Ovary (tissue), 10 donors: ENCODE measurements at places on chromosomes 2 and 18. TPM values are rescaled to one million over a fixed set of nuclear protein-coding genes. Genes with fewer than 3 reads are reported as not detected.

- no peak overlapping the region for H3K4me3 ChIP-seq
- no peaks in the 10 kb centered on the region for H3K4me1 ChIP-seq
- no peaks in the 10 kb centered on the region for H3K27me3 ChIP-seq
- H3K36me3 ChIP-seq: no peaks in the 10 kb centered on the region
- DNase-seq: no peak
- no peak overlapping the region for H3K27ac ChIP-seq
Measured at GRCh38 chr18:62165583-62165982, 21.3 kb downstream of the PIGN start.

- peaks cover 7% of the 10 kb centered on the region for H3K4me1 ChIP-seq
- H3K27ac ChIP-seq: no peak overlapping the region
- no peak for DNase-seq
- no peaks in the 10 kb centered on the region for H3K27me3 ChIP-seq
Measured at GRCh38 chr2:63737081-63737751, 104.5 kb upstream of the UGP2 start.

DNA sequence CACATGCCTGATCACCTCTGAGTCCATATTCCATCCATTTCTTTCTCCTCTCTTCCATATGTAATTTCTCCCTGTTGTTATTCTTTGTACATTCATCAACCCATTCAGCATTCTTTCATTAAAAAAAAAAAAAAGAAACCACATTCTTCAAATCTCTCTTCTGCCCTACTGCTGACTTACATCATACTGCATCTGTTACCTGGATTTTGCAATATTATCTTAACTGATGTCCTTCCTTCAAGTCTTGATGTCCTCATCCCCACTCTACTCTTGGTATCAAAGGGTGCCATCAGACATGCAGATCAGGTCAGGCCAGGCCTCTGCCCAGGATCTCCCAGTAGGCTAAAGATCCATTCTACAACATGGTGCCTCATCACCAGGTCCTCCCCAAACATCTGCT lies 90.6 kb downstream of the SGPP2 start:
- no peak overlapping the region for H3K27ac ChIP-seq
- no peak for DNase-seq
- no peaks in the 10 kb centered on the region for H3K36me3 ChIP-seq
- no peaks in the 10 kb centered on the region for H3K27me3 ChIP-seq

- no peaks in the 10 kb centered on the region for H3K4me1 ChIP-seq
- no peaks in the 10 kb centered on the region for H3K27me3 ChIP-seq
- no peaks in the 10 kb centered on the region for H3K36me3 ChIP-seq
- H3K4me3 ChIP-seq: no peak overlapping the region
- DNase-seq: no peak
- no peak overlapping the region for H3K27ac ChIP-seq
Measured at GRCh38 chr2:217279556-217279955, 419.7 kb upstream of the TNP1 start.

DNA sequence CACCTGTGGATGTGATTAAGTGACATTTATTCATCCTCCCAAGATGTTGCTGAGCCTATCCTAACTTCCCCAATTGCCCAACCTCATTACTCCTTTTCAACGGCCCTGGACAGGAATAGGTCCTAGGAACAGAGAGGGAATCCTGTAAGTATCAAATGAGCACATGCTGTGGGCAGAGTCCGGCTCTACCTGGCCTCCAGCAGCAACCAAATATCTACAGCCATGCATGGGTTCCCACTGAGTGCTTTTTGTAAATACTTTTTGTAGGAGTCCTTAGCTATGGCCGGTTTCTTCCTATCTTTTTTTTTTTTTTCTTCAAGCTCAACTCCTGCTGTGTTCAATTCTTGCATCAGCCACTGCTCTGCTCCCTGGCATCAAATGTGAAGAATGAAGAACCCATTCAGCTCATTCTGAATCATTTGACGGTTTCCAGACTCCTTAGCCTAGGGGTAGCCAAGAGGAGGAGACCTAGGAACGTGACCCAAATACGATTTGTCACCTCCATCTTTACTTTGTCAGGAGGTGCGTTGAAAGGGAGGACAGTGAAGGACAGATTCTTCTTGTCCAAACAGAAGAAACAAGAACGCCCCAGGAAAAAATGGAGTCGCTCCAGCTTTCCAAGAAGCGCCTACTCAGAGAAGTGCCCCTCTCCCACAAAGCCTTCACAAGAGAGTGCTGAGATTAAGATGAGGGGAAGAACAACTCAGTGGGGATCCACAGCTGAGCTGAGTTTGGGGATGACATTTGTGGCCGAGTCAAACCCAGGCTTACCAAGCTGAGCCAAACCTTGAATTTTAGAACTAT lies 46.7 kb upstream of the LCLAT1 start:
- H3K4me1 ChIP-seq: peaks cover 17% of the 10 kb centered on the region
- H3K36me3 ChIP-seq: no peaks in the 10 kb centered on the region

DNA sequence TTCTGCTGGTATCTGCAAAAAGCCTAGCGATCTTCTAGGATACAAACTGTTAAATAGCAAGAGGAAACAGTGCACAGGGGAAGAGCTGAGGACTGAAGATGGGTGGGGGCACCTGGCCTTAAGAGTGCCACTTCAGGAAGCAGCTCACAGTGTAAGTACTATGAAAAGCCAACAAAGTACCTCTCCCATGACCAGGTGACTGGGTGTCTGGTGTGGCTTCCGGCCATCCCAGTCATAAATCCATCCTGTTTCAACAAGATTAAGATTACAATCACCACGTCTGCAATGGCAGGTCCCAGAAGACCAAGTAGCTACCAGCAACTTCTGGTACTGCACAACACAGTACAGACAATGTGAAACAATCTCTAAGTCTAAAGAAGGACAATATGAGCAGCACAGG lies 15.9 kb downstream of the ERFE start:
- no peak for DNase-seq
- no peaks in the 10 kb centered on the region for H3K4me1 ChIP-seq
- no peak overlapping the region for H3K27ac ChIP-seq
- H3K4me3 ChIP-seq: no peak overlapping the region
- no peaks in the 10 kb centered on the region for H3K27me3 ChIP-seq

- H3K36me3 ChIP-seq: no peaks in the 10 kb centered on the region
- no peak overlapping the region for H3K27ac ChIP-seq
- H3K27me3 ChIP-seq: no peaks in the 10 kb centered on the region
- no peak overlapping the region for H3K4me3 ChIP-seq
Measured at GRCh38 chr18:79960921-79961526, 3.4 kb upstream of the HSBP1L1 start.

GRCh38 chr2:20443276-20443920 lies 3.5 kb upstream of the RHOB start:
- H3K4me1 ChIP-seq: peaks cover 6% of the 10 kb centered on the region
- no peaks in the 10 kb centered on the region for H3K27me3 ChIP-seq
- DNase-seq: no peak
- peak overlapping the region; percentile 58 for H3K27ac ChIP-seq
- H3K36me3 ChIP-seq: no peaks in the 10 kb centered on the region

GRCh38 chr2:230868161-230868946 lies 3.6 kb downstream of the ITM2C start:
- H3K36me3 ChIP-seq: no peaks in the 10 kb centered on the region
- no peak for DNase-seq
- no peaks in the 10 kb centered on the region for H3K27me3 ChIP-seq
- no peak overlapping the region for H3K27ac ChIP-seq
- H3K4me3 ChIP-seq: no peak overlapping the region
- peaks cover 7% of the 10 kb centered on the region for H3K4me1 ChIP-seq

GRCh38 chr2:5851410-5851809 lies 159.2 kb downstream of the SOX11 start:
- H3K27ac ChIP-seq: no peak overlapping the region
- no peak for DNase-seq
- H3K36me3 ChIP-seq: no peaks in the 10 kb centered on the region
- H3K4me3 ChIP-seq: no peak overlapping the region

DNA sequence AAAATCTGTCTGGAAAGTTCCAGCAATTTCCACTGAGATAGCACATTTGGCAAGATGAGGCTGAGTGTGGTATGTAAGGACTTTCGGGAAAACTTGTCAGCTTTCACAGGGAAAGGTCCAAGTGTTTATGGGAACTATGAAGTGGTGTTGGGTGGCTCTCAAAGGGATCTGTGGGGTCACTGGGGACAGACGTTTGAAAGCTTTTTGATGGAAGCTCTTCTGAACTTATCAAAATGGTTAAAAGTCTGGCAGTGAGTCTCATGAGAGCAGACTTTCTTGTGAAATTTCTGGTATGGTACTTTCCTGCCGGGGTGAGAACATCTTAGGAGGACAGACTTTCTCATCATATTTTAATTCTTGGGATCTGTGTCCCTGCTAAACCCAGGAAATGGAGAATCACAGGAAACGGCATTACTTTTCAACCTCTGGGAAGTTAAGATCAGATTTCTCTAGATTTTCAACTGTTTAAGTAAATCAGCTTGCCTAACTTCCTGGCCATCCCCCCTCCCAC lies 546.3 kb upstream of the ZEB2 start:
- H3K4me3 ChIP-seq: no peak overlapping the region
- no peaks in the 10 kb centered on the region for H3K36me3 ChIP-seq
- no peak overlapping the region for H3K27ac ChIP-seq
- DNase-seq: no peak
- peaks cover 4% of the 10 kb centered on the region for H3K4me1 ChIP-seq

GRCh38 chr2:236643480-236643879 lies 73.9 kb downstream of the ACKR3 start:
- DNase-seq: peak; percentile 12
- H3K27me3 ChIP-seq: no peaks in the 10 kb centered on the region
- H3K36me3 ChIP-seq: no peaks in the 10 kb centered on the region
- H3K4me1 ChIP-seq: peaks cover 2% of the 10 kb centered on the region
- H3K4me3 ChIP-seq: no peak overlapping the region

- no peak for DNase-seq
- H3K27me3 ChIP-seq: no peaks in the 10 kb centered on the region
- no peak overlapping the region for H3K4me3 ChIP-seq
- no peak overlapping the region for H3K27ac ChIP-seq
- H3K4me1 ChIP-seq: no peaks in the 10 kb centered on the region
Measured at GRCh38 chr18:63975628-63976027, 5.7 kb downstream of the SERPINB8 start.

- no peaks in the 10 kb centered on the region for H3K27me3 ChIP-seq
- peaks cover 15% of the 10 kb centered on the region for H3K4me1 ChIP-seq
- peak overlapping the region; percentile 24 for H3K27ac ChIP-seq
- H3K36me3 ChIP-seq: no peaks in the 10 kb centered on the region
Measured at GRCh38 chr2:171531291-171531690, 9.0 kb downstream of the CYBRD1 start.

GRCh38 chr2:195861821-195862220 lies 204.8 kb downstream of the SLC39A10 start:
- no peak overlapping the region for H3K27ac ChIP-seq
- H3K27me3 ChIP-seq: no peaks in the 10 kb centered on the region
- no peak for DNase-seq

GRCh38 chr2:237616734-237617586 lies 10.4 kb upstream of the LRRFIP1 start:
- DNase-seq: no peak
- peak overlapping the region; percentile 57 for H3K27ac ChIP-seq
- no peak overlapping the region for H3K4me3 ChIP-seq
- peaks cover 23% of the 10 kb centered on the region for H3K4me1 ChIP-seq
- H3K27me3 ChIP-seq: no peaks in the 10 kb centered on the region

DNA sequence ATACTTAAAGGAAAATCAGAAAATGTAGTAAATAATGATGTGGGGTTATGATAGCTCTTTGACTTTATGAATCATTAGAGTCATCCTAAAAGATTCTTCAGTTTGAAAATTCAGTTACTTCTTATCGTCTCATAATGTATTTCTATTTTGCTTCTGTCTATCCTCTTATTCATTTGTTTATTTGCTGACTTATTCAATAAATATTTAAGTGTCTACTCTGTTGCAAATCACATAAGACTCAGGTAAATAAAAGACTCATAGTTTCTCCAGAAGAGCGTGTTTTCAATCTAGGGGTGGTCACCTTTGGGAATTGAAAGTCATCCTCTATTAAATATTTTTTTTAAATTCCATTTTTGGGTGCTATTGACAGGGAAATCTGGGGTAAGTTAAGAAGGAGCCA lies 69.1 kb upstream of the RBMS1 start:
- DNase-seq: no peak
- no peak overlapping the region for H3K4me3 ChIP-seq
- H3K36me3 ChIP-seq: no peaks in the 10 kb centered on the region

The DTNA gene
- 8.3 TPM for polyA plus RNA-seq

The NTSR2 gene
- 0.53 TPM for polyA plus RNA-seq

The CBLN2 gene
- not detected for polyA plus RNA-seq

The CYS1 gene
- 5.9 TPM for polyA plus RNA-seq

The DNER gene
- 1.3 TPM for polyA plus RNA-seq

The NT5C1B gene
- polyA plus RNA-seq: not detected

The FLACC1 gene
- polyA plus RNA-seq: 0.78 TPM
